ENCODE measurements at places on chromosomes 1 and 21.

DNA sequence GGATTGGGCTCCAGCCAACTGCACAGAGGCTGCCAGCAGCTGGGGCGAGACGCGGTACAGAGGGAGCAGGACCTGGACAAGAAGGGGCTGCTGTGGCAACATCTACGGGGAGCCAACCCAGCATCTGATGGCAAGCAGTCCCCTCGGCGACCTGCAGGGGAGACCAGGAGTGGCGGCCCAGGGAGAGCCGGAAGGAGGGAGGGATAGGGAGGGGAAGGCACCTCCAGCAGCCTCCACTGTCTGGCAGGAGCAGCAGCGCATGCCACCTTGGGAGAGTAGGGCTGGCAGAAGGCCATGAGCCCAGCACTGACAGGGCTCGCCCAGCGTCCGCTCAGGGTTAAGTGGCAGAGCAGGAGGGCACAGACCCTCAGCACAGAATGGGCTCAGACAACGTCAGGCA, 17.3 kb downstream of the CHD5 start:
- DNase-seq = no peak

DNA sequence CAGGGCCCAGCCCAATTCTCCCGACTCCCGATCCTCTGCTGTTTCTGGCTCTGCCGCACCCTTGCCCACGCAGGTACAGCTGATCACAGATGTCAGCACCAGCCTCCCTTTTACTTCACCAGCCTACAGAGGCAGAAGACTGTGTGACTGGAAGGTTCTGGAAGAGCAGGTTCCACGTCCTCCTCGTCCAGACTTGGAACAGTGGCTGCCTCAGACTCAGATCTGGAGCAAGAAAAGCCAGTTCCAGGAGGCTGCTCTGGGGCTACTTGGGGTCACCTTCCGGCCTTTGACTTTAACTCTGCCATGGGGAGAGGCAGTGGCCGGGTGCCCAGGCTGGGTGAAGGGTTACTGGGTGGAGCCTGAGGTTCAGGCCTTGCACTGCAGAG, 16.1 kb upstream of the KLHDC7A start:
- no peak for DNase-seq

- no peak for DNase-seq
These were observed 340.2 kb upstream of the ADAMTS5 start for GRCh38 chr21:27306791-27307775.

DNA sequence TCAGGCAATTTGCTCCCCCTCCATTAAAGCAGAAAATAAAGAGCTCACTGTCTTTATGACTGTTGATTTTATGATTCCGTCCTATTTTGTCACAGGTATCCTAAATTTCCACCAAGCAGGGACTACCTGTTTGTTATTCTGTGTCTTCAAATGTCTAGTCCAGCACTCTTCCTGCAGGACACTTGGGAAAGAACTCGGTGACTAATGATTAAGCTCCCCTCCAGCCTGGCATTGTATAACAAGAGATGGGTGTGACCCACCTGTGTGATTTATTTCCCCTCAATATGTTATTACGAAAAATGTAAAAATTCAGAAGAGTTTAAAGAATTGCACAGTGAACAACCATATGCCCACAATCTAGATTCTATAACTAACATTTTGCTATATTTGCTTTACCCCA, 42.9 kb upstream of the LRRN2 start:
- no peak for DNase-seq

DNA sequence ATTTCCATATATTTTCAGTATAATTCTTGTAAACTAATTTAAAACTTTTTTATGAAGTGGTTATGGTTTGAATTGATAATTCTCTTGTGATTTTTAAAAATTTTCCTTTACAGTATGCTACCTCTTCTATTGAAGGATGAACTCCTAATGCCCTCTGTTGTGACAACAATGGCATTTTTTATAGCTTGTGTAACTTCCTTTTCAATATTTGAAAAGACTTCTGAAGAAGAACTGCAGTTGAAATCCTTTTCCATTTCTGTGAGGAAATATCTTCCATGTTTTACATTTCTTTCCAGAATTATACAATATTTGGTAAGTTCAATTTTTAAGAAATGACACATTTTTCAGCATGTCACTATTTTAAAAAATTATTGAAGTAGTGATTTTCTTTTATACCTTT, 61.4 kb downstream of the ALG6 start:
- no peak for DNase-seq

GRCh38 chr1:202578001-202578504, 132.2 kb downstream of the SYT2 start:
- no peak for DNase-seq

DNA sequence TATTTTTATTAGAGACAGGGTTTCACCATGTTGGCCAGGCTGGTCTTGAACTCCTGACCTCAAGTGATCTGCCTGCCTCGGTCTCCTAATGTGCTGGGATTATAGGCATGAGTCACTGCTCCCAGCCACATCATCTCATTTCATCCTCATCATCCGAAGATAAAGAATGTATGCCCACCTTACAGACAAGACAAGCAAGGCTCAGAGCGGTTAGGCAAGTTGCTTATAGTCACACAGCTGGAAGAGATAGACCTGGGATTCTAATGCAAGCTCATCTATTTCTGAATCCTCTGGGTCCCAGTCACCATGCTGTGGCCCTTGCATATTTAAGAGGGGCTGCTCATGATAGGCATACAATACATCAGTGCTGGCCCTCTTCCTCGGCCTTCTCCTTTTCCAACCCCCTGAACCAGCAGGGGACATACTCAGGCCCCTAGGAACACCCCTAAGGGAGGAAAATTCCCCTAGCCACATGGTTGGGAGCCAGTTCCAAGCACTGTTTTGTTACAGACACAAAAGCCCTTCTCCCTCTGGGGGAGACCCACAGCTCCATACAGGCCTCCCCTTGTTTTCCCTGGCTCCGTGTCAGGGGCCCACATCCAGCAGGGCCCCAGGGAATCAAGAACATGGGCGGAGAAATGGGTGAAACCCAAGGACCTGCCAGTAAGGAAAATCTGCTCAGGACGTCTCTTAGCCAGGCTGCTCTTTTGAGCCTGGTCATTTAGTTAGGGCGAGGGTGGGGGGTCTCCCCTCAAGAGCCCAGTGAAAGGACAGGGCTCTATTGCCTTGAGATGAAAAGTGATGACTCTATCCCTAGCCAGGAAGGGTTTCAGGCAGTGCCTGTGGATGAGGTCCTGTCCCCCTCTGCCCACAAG, 6.9 kb downstream of the CSRP1 start:
- DNase-seq = peak; percentile 74

DNA sequence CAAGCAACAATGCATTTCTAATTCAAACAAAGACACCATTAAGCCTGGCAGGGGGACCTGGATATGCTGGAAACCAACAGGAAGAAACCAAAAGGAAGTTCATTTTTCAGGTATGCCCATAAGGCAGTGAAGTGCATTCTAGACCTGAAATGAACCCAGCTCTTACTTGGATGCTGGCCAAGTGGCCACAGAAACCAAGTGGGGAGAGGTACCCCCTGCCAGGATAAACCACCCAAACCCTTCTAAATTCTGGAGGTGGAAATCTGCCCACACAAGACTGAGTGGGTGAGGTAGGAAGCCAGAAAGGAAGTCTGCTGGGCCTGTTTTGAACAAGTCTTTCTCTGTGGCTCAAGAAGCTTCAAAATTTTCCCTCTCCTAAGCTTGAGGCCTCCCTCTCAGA, 2.6 kb downstream of the CD5L start:
- DNase-seq = no peak

GRCh38 chr1:44839576-44839975, 3.5 kb downstream of the PTCH2 start:
- no peak for DNase-seq

GRCh38 chr1:83998498-83999315, at the start of gene TTLL7:
Gene TTLL7 (minus strand): TSS chr1:83999132. CDS start chr1:83952211, 46,921 bp downstream.
- peak; percentile 85 for DNase-seq

GRCh38 chr1:19737104-19737825, 62.5 kb downstream of the TMCO4 start:
- DNase-seq = no peak

- no peak for DNase-seq
These were observed 70.9 kb upstream of the SELENON start for GRCh38 chr1:25729045-25729444.

- no peak for DNase-seq
These were observed 96.9 kb upstream of the SGIP1 start for GRCh38 chr1:66437136-66437401.

DNA sequence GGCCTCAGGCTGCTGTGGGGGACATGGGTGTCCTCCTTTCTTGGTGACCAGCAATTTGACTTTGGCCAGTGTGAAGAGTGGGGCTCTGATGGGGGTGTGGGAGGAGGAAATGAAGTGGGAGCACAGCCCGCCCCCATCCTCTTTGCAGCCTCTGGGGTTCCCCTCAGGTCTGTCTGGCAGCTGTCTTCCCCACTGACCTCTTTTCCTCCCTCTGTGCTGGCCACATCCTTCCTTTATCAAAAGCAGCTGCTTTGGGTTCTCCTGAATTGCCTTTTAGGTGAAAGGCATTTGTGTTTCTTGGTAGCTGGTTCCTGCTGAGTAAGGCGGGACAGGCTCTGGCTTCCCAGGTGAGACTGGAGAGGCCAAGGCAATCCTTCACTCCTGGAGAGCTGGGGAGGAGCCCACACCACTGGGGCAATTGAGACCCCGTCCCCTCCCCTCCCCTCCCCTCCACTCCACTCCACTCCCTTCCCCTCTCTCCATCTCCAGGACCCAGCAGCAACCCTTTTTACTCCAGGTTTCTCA, 24.9 kb downstream of the PCAT6 start:
- no peak for DNase-seq

- no peak for DNase-seq
These were observed 29.1 kb downstream of the TMCO4 start for GRCh38 chr1:19770436-19771190.

- no peak for DNase-seq
These were observed 50.4 kb upstream of the KIAA1614 start for GRCh38 chr1:180862305-180862704.

DNA sequence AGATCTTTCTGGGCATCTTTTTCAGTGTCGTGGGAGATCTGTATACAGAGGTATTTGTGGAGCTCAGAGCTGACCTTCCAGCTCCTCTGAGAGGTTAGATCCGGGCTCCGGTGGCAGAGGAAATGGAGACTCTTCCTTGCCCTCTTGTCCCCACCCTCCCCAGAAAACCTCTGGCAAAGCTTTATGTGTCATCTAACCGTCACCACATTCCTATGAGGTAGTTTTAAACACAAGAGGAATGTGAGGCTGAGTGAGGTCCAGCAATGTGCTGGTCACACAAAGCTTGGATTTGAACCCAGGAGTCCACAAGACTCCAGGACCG, 1.2 kb downstream of the CD160 start:
- no peak for DNase-seq

GRCh38 chr1:226884966-226885820, 14.8 kb downstream of the PSEN2 start:
- DNase-seq = no peak

DNA sequence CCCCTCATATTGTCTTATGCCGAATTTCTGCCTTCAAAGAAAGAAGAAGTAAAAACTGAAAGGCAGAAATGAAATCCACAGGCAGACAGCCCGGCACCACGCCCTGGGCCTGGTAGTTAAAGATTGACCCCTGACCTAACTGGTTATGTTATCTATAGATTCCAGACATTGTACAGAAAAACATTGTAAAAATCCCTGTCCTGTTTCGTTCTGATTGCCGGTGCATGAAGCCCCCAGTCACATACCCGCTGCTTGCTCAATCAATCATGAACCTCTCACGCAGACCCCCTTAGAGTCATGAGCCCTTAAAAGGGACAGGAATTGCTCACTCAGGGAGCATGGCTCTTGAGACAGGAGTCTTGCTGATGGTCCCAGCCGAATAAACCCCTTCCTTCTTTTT, 49.3 kb downstream of the JMJD4 start:
- DNase-seq = no peak

- DNase-seq = no peak
These were observed 4.4 kb downstream of the AVPR1B start for GRCh38 chr1:206112600-206113301.

- DNase-seq = no peak
These were observed 63.3 kb upstream of the WDR26 start for GRCh38 chr1:224497714-224498573.

- no peak for DNase-seq
These were observed 25.6 kb upstream of the NFIA start for GRCh38 chr1:61056573-61057439.

DNA sequence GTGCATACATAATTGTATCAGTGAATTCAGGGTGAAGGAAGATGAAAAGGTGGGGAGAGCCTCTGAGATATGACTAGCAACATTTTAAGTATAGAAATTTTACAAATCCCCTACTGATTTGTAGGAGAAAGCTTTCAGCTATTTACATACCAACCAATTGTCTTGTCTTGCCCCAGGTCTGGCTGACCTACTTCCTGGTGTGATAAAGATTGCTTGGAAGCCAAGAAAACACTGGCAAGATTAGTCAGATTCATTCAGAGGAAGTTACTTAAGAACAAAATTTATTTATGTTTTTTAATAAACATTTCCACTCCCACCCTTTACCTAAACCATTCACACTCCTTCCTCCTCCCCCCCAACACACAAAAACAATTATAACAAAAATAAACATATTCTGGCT, 17.5 kb downstream of the PTGS2 start:
- no peak for DNase-seq

DNA sequence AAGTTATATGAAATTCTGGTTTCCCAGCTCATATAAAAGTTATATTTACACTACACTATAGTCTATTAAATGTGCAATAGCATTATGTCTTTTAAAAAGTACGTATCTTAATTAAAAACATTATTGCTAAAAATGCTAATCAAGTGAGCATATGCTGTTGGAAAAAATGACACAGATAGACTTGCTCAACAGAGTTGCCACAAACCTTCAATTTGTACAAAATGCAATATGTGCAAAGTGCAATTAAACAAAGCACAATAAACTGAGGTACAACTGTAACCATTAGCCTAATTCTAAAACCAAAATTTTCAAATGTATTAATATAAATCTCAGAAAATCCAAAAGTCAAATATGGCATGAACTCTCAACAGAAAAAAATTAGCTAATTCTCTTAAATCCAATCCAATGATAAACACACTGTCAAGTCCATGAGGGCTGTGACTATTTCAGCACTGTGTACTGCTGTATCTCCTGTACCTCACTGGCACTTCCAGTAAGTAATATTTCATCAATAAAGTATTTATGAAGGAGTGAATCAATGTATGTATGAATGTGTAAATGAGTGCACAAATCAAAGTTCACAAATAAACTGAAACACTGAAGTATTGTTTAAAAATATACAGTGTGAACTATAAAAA, 116.3 kb downstream of the AKT3 start:
- DNase-seq = no peak

DNA sequence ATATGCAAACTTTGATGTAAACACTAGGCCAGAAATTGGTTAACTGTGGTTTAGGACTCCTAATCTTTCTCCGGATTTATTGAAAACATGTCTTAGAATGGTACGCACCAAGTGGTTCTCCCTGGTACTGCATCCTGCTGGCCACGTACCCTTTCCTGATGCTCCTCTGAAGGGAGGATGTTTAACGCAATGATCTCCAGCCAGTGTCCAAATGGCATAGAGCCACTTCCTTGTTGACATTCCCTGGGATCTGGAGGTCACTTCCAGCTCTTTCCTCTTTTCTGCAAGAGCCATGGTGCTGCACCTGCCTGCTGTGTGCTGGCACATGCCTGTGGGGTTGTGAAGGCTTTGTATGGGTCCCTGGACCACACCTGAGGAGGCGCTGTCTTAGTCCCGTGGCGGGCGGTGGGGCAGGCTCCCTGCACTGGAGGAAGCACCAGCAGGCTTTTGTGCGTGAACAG, 53.9 kb downstream of the GALNT2 start:
- DNase-seq = no peak

- no peak for DNase-seq
These were observed 498 bp upstream of the CLCA2 start for GRCh38 chr1:86423473-86423872.

GRCh38 chr1:5502311-5503194, 489.7 kb downstream of the NPHP4 start:
- no peak for DNase-seq

Measured in amygdala (tissue), 56 donors.